ENCODE measurements at places on chromosomes 13 and 19. TPM values are rescaled to one million over a fixed set of nuclear protein-coding genes. Genes with fewer than 3 reads are reported as not detected.

Gene ZNF14
- total RNA-seq: 4.1 TPM

Gene ZNF627
- 16.5 TPM for total RNA-seq

Gene CCDC70
- total RNA-seq: not detected

Gene ZNF790
- 8.1 TPM for total RNA-seq

Gene TEX29
- total RNA-seq: 0.26 TPM

Gene SHISA7
- not detected for total RNA-seq

Gene CCL25
- total RNA-seq: not detected

Gene LILRB5
- not detected for total RNA-seq

Gene KANK2
- total RNA-seq: 364 TPM

Gene ZNF667
- 7.8 TPM for total RNA-seq

Gene UNC13A
- 6.5 TPM for total RNA-seq

All from smooth muscle cell of the pulmonary artery (primary cell).